ENCODE measurements at places on chromosomes 4 and X.

GRCh38 chrX:38991656-38992440 lies 190.6 kb downstream of the MID1IP1 start:
- DNase-seq, result no peak

GRCh38 chr4:56737666-56738065 lies 56.6 kb upstream of the HOPX start:
- DNase-seq, result no peak

- no peak for DNase-seq
Measured at GRCh38 chr4:47278631-47279030, 184.9 kb downstream of the COMMD8 start.

- no peak for DNase-seq
Measured at GRCh38 chr4:117324851-117325491, 239.6 kb upstream of the TRAM1L1 start.

GRCh38 chr4:150236626-150237025 lies 158.4 kb downstream of the DCLK2 start:
- no peak for DNase-seq

All from omental fat pad (tissue), 4 donors.